ENCODE measurements at places on chromosomes 11 and 22.

DNA sequence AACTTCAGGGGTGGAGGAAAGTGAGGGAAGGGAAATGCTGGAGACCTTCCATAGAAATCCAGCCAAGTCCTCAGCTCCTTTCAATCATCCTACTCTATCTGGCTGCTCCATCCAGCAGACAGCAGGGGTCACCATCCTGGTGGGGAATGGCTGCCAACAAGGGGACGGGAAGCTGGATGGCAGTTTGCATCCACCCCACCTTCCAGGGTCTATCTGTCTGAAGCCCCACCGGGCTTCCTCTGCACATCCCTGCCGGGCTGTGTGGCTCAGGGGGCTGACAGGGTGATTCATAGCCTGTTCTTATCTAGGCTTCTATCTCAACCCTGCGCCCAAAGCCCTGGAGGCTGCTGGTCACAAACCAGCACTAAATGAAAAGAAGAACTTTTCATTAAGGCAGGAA, 1.1 kb downstream of the SYTL2 start:
- DNase-seq: no peak

GRCh38 chr22:37001826-37002225, 17.4 kb downstream of the TST start:
- DNase-seq: no peak

GRCh38 chr11:124470561-124471227, 25.2 kb upstream of the OR8B8 start:
- DNase-seq: no peak

GRCh38 chr11:125583496-125583895, 9.2 kb upstream of the STT3A start:
- DNase-seq: no peak

All from keratinocyte (primary cell).